WERI-Rb-1 (cell line): ENCODE measurements at places on chromosomes 4 and X.

GRCh38 chr4:87388901-87389300, 2.1 kb downstream of the HSD17B11 start:
- no peak for DNase-seq

DNA sequence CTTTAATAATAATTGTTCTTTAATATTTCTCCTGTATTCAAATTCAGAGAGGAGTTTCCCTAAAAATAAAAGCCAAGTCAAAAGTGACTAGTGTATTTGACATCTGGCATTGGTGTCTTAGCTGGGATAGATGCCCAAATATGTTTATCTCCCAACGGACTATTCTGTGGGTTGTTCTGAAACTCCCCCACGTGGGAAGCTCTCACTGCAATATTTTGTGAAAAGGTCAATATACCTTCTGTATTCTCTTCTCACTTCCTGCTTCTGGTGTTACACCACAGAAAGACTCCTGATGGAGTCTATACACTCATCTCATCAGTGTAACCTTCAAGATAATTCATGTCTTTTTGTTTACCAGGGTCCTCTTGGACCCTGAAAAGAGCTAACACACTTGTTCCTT, 2052.8 kb upstream of the TENM3 start:
- no peak for DNase-seq

DNA sequence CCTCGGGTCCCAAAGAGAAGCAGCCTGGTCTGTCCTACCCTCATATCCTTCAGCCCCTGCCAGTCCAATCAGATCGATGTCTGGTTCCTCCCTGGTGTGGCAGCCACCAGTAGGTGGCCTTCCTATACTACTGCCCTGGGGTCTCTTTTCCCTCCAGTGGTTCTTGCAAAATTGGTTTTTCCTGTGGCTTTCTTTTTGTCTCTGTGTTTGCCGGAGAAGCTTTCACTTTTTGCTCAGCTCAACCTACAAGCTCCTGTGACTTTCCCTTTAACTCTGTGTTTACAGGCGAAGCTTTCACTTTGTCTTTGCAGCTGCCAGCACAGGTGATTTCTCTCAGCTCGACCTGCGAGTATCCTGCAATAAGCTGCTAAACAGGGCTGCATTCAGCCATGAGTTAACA, 46.8 kb downstream of the UGT2A3 start:
- DNase-seq = no peak

DNA sequence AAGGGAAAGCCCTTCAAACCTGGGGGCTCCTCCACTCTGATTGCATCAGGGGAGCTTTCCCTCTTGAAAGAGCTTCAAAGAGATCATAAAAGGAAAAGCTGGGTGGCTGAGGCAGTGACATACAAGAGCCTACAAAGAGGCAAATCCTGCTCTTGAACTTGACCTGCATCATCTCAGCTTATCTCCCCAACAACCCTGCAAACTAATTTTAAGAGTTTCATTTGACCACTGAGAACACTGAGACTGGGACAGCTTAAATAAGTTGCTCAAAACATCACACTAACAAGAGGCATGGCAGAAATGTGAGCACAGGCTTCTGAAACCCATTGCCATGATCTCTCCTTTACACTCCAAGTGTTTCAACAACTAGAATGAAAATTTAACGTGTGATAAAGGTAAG, 101.6 kb upstream of the PPARGC1A start:
- DNase-seq = no peak

- no peak for DNase-seq
These were observed 15.2 kb downstream of the GUCY1B1 start for GRCh38 chr4:155774033-155774432.

DNA sequence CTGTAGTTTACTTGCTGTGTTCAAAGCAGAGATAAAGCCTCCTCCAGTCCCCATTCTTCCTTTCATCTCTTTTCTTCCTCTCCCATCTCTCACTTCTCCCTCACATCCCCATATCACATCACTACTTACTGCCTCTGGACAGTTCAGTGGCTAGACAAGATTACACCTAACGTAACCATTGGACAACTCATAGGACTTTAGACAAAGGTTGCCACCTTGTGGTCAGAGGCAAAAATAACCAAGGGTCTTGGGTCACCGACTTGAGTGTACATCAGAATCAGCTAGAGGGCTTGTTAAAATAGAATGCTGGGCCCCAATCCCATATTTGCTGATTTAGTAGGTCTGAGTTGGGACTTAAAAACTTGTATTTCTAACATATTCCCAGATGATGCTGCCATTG, 109.3 kb upstream of the DGKK start:
- peak; percentile 33 for DNase-seq

DNA sequence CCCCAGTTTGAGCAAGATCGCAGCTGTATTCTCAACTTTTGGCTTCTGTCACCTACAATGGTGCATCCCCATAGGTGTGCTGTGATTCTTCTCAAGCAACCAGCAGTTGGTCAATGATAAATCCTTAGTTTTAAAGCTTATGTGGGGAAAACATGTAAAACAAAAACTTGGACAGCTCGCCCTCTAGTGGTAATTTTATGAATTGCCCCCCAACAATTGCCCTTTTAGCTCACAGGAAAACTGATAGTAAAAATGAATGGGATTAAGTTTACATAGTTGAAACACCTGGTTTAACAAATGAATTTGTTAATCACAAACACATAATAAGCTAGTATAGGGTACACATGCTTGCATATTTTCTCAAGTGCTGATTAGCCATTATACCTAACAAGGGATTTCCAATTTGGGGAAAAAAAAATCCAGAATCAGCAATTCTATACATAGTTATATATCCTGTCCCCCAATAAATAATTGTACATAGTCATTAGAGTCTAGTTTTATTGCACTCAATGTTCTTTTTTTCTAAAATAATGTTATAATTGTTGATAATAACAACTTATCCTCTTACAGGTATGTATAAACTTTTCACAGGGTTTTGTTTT, 30.1 kb downstream of the TEX13A start:
- no peak for DNase-seq

DNA sequence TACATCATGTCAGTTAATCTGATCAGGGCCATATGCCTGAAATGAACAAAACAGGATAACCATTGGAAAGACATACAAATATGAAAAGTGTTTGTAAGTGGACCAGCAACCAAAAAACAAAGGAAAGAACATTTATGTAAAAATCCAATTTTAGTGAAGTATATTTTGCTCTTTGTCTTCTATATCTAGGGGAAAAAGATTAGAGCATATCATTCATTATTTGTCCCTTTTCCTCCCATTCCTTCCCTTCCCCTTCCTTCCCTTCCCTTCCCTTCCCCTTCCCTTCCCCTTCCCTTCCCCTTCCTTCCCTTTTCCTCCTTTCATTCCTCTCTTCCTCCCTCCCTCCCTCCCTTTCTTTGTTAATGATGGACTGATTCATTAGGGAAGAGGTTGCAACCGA, 1.8 kb upstream of the GNRHR start:
- no peak for DNase-seq

DNA sequence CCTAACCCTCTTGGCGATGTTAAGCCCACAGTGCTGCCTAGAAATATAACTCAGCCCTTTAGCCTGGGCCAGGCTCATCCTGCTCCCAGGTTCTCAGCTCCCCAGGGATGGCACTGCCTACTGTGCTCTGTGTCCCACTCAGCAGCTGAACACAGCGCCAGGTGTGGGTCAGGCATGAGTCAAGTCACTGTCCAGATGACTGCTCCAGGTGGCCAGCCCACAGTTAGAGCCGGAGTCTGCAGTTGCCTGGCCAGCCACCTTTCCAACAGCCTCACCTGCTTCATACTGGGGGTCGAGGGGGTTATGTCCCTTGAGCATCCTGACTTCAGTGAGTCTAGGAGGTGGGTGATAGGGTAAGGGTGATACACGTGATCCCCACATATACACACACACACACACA, 48.4 kb downstream of the TBC1D14 start:
- DNase-seq = peak; percentile 55

DNA sequence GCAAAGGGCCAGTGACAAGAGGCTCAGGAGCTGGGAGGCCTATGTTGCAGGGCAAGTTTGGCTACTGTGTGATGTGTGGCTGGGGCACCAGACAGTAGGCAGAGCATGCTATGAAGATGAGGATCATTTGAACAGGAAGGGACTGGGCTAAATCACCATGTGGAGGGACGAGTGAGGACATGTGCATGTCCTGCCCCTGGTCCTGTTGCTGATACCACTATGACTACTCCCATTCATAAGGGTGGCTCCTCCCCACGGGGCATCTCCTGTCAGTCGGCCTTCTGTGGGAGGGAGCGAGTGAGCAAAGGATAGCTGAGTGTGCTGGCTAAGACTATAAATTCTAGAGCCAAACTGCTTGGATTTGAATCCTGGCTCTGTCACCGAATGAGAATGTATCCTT, 139.2 kb downstream of the TMEM164 start:
- DNase-seq = no peak

DNA sequence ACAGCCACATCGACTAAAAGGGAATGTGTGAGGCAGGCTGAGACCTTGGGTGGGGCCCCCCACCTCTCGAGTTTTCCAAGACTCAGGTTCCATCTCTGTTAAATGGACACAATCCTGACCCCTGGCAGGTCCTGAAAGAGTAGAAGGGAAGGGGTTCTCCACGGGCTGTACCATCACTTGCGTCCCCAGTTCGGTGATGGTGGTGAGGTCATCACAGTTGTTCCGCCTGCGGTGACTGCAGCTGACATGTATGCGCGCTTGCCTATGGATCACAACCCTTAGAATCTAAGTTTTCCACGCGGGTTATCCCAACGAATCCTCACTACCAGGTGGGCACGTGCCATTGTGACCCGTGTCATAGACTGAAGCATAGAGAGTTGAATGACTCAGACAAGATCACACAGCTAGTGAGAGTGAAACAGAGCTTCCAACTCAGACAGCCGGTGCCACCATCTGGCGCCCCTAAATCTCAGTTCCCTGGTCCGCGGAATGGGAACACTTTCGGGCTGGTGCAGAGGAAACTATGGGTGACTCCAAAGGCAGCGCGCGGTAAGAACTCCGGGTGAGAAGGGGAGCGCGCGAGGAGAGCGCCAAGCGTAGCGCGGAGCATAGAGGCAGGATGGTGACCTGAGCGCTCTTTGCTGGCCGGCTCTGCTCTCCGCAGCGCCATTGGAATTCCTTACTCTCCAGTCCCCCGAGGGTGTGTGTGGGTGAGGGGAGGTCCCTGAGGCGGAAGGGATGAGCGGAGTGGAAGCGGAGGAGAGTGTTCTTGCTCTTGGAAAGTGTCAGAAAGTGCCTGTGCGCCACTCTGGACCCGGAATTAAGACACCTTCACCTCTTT, 10.5 kb downstream of the MSX1 start:
- no peak for DNase-seq

GRCh38 chrX:50978920-50979682, 68.6 kb downstream of the BMP15 start:
- no peak for DNase-seq

DNA sequence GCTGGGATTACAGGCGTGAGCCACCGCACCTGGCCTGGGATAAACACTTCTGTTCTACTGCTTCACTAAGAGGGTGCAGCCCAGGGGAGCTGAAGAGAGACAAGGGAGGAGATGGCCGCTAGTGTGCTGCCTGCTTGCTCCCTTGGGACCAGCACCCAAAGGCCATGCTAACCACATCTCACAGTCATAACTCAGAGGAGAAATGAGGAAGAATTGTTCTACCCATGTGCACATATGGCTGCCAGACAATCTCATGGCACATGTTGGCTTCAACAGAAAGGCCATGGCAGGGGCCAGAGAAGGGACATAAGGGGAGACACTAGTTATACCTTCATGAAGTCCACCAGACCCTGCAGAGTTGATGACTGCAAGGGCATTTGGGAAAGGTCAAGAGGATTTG, 22.4 kb downstream of the CLDN22 start:
- no peak for DNase-seq

DNA sequence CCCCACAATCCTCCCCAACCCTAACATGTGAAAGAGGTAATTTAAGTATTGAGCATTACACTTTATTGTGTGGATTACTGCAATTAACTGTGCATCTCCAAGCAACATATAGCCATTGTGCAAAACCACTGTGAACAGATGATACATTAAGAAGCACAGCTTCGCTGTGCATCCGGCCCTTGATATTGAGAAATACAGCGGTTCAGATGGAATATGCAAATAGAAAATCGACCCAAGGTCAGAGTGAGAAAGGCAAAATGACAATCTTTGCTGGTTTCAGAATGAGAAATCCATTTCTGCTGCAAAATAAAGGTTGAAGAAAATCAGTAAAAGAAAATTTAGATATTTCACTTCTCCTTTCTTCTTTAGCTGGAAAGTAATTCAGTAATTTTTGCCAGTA, 805.9 kb upstream of the GRID2 start:
- DNase-seq = no peak

DNA sequence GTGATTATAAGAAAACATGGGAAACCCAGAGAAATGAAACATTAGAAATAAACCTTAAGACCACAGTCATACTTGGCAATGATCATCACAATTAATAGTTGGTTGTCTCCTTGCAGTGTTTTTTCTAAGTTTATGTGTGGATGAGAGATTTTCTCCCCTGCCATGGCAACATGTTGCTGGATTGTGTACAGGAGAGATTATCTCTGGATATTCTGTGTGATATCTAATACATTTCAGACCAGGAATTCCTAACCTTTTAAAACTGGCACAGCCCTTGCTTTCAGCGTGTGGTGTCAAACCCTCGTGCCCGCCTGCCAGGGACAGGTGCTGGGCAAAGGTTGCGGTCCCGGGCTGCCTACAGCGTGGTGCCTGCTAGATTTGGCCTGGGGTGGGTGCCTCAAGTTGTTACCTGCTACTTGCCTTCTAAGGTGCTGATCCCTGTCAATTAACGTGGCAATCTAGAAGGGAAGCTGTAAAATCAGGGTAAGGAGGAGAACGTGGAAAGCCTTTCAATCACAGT, 100.5 kb downstream of the TMEM131L start:
- no peak for DNase-seq

GRCh38 chrX:70422851-70423341, at the start of gene GDPD2:
GDPD2 (plus strand) TSS chrX:70423314; CDS start chrX:70424985, 1,671 bp downstream.
- DNase-seq = peak; percentile 59

DNA sequence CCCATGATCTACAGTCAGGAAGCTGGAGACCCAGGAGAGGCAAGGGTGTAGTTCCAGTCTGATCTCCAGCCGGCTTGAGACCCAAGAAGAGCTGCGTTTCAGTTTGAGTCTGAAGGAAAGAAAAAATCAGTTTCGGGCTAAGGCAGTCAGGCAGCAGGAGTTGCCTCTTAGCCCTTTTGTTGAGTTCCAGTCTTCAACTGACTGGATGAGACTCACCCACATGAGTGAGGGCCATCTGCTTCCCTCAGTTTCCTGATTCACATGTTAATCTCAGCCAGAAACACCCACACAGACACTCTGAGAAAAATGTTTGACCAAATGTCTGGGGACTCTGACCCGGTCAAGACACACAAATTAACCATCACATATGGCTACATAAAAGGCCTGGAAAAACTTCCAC, 73.6 kb upstream of the ELOVL6 start:
- no peak for DNase-seq

DNA sequence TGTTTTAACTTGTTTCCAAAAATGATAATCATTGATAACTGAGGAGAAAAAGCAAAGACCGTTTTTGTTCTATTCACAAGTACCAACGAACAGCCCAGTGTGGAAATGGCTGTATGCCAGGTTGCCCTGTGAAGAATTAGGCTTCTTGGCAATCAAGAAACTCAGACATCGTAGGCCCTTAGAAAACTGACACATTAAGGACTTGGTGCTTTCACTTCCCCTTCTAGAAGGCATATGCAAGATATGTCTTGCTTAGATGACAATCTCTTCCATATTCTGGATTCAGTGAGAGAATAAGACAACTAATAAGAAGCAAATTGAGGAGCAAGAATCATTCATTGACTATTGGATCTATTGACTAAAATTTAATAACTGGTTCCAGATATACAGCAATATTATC, 56.6 kb downstream of the ANAPC10 start:
- DNase-seq = no peak

- no peak for DNase-seq
These were observed 11.9 kb downstream of the TMPRSS11D start for GRCh38 chr4:67871867-67872266.

GRCh38 chrX:153517946-153518834, 748 bp downstream of the ATP2B3 start:
- DNase-seq = no peak
